ENCODE measurements at places on chromosomes 3 and 15.

DNA sequence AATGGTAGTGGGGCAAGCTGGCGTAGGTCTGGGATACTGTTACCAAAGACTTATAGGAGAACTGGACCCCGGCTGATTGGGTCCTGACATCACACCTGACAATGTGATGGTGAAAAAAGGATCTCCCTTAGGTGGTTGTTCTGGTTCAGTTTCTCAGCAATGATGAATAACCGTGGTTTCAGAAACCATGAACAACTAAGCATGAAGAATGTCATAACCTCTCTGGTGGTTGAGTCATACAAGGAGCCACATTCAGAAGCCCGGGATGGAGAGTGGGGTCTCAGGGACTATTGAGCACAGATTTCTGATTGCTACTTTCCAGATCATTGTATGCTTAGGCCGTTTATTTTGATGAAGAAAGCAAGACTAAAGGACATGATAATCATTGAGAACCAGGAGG, 17.4 kb downstream of the GPR160 start:
- DNase-seq, result no peak

DNA sequence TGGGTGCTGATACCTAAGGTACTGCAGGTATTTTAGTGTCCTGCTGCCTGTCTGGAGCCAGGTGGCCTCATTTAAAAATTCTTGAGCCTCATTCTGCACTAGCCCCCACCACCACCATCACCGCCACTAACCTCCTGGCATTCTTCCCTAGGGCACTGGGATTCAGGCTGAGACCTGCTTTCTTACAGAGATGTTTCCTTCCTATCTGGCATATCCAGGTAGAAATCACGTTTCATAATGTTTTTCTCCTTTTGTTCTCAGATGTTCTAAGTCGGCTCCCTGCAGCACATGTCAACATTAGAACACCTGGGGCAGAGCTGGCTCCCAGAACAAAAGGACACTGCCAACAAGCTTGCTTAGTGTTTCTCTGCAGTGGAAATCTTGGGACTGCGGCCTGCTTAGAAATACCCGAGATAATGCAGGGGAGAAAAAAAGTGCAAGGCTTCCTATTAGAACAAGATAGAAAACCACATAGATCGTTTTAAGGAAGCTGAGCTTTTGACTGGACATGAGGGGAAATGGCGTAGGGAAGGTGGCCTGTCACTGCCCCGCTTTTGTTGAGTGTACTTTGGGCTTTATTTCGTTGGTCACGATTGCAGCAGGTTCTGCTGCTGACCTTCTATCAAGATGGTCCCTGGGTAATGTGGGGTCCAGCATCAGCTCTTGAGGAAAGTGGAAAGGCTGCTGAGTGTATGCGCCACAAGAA, 59.6 kb upstream of the PPARG start:
- no peak for DNase-seq

DNA sequence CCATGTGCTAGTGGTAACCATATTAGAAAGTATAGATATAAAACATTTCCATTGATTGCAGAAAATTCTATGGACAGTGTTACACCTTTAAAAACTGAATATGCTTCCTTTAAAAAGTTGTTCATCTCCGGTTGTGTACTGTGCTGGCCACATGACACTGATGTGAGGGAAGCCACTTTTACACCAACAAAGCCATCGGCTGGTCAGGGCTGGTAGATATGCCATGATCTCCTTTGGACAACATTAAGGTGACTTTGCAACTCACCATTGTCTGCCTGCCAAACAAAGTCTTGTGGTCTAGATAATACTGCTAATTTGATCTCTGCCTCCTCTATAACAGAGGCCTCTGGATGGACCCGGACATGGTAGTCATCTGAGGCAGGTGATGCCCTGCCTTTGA, 156.0 kb upstream of the RARB start:
- no peak for DNase-seq

DNA sequence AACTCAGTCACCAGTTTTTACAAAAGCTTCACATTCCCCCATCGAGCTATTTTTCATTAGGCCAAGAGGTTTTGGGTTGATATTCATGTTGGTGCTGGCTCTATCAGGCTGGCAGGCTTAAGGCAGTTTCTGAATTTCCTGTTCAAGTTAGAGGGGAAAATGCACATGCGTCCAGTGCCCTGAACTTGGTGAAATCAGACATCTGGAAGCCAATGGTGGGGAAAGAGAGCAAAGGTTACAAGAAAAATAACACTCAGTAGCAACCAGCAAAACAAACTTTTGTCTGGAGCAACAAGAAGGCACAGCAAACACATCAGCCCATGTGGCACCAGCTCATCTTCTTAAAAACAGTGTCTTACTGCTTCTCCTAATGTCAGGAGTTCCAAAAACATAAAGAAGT, 155.6 kb upstream of the TSC22D2 start:
- no peak for DNase-seq

GRCh38 chr3:65836047-65836446, 202.7 kb downstream of the MAGI1 start:
- no peak for DNase-seq

Data from NCI-H187 treated with DMSO at 0.1 percent for 48 hours (cell line).